ACHN (cell line): ENCODE measurements at places on chromosomes 1 and 21.

DNA sequence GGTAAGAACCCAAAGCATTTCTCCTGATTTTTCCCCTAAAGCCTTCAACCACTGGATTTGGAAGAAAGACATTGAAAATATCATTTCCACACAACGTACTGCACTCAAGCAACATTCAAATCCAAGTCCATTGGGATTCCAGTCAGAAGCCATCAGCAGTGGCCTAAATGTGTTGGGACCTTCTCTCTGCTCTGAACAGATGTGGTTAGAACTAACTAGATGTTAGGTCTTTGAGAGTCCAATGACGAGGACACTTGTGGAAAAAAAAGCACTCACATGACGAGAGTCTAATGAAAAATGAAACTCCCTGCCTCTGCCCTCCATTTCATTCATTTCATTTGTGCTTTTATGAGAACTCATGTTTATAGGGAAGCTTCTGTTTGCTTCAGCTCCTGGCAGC lies 382.3 kb downstream of the SIPA1L2 start:
- no peak for DNase-seq

DNA sequence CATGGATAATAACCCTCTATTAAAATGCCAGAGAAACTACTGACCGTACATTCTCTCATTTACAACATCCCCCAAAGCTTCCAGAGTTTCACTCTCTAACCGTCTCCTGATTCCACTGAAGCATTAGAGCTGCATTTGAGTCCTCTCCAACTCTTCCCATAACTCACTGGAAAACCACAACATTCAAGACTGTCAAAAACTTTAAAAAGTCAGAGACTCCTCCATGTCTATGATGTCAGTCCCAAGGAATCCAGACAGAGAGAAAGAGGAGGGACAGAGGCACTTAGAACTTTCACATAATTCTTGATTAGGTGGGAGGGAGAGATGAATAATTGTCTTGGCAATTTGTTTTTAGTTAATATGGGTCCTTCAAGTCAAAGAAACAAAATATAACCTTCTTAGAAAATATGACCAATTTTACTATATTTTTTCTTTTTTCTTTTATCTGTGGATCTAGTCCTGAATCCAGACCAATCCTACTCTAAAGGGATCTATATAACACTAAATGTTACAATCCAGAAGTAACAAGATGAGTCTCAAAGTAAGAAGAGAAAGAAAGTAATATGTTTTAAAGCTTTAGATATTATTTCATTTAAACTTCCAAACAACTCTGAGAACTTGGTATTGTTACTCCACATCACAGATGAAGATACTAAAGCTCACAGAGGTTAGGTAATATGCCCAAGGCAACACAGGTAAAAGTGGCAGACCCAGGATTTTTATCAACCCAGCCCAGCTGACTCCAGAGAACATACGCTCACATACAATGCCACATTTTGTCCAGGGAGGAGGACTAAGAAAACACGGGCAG lies 23.8 kb downstream of the OTUD7B start:
- DNase-seq, result peak; percentile 83

DNA sequence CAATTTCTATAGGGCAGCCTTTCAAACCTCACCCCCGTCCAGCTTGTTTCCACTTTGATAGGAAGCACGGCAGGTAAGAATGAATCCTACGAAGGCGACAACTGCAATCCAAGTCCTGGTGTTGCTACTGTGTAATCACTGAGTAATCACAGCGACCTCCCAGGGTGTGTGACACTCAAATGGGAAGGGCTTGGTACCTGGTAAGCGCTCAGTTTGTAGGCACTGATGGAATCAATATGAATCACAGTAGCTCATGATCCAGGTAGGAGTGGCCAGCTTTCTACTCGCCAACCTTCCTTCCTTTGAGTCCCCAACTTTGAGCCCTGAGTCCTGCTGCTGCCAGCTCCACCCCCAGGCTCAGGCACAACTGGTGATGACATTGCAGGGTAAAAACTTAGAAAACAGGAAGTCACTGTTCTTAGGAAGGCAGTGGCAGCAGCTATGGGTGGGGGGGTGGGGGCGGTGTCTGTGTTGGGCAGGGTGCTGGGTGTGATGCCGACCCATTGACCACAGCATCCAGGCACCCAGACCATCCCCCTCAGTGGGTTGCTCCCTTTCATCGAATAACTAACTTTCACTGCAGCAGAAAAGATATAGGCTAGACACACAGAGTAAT lies 70.7 kb downstream of the CD247 start:
- DNase-seq, result no peak

DNA sequence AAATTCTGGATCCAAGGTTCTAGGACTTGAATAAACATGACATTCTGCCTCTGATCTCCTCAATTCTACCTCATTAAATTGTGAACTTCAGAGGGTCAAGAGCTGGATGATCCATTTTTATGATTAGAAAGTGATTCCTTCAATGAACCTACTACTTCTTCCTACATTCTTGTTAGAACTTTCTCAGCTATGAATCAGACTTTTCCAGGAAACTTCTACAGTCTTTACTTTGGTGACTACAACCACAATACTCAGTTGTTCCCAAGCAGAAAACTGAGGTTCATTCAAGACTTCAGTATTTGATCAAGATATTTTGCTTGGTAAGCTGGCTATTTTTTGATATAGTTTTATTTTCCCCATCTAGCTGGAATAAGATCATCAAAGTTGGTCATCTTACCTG lies 51.4 kb downstream of the CDC7 start:
- no peak for DNase-seq

DNA sequence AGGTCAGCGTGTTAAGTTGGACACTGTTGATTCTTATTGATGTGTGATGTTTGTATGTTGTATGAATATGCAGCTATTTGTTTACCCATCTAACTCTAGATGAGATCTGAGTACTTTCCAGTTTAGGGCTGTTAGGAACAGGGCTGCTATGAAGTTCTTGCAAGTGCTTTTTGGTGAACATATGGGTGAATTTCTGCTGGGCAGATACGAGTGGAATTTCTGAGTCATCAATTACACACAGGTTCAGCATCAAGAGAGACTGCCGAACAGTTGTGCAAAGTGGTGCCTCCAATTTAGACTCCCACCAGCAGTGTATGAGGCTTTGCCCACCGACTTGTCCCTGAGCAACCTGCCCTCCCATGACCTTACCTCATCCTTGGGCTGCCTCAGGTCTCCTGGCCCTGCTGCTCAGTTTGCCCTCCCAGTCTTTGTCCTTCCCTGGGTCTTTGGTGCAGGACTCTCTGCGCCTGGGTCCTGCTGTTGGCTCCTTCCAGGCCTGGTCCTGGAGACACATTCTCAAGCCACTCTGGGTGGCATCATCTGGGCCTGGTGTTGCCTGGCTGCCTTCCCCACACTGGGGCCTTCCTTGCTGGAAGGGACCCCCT lies 343.6 kb downstream of the PTPRU start:
- peak; percentile 48 for DNase-seq

GRCh38 chr1:93080179-93080823 lies 1.2 kb downstream of the MTF2 start:
- peak; percentile 79 for DNase-seq

GRCh38 chr1:27643600-27644368 lies 8.8 kb upstream of the FGR start:
- DNase-seq, result peak; percentile 64

DNA sequence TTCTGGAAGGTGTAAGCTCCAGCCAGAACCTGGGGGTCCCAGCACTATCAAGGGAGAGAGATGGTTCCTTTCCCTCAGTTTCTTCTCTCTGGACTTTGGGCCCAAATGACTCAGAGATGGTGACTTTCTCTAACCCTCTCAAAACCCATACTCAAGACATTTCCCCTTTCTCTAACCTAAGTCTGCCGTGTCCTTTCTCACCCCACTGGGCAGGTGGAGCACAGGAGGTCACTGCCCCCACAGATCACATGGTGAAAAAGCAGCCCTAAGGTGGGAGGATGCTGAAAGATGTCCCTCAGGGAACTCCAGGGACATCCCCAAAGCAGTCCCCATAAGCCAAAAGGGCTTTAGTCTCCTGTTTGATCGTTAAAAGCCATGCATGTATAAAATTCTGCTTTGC lies 173.7 kb downstream of the HIVEP3 start:
- no peak for DNase-seq

DNA sequence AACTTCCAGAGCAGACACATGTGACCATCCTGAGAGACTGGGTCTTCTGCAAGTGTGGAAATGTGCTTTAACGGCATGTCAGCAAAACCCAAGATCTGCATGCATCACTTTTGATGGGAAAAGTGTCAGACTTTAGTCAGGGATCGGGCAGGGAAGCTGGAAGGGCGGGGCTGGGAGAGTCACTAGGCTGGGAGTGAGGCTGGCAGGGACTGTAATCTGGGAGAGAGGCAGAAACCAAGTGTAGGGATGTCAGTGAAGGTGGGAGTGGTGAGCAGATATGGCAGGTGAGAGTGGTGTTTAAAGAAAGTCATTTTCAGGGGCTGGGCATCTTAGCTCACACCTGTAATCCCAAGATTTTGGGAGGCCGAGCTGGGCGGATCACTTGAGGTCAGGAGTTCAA lies 11.3 kb downstream of the CDA start:
- no peak for DNase-seq

DNA sequence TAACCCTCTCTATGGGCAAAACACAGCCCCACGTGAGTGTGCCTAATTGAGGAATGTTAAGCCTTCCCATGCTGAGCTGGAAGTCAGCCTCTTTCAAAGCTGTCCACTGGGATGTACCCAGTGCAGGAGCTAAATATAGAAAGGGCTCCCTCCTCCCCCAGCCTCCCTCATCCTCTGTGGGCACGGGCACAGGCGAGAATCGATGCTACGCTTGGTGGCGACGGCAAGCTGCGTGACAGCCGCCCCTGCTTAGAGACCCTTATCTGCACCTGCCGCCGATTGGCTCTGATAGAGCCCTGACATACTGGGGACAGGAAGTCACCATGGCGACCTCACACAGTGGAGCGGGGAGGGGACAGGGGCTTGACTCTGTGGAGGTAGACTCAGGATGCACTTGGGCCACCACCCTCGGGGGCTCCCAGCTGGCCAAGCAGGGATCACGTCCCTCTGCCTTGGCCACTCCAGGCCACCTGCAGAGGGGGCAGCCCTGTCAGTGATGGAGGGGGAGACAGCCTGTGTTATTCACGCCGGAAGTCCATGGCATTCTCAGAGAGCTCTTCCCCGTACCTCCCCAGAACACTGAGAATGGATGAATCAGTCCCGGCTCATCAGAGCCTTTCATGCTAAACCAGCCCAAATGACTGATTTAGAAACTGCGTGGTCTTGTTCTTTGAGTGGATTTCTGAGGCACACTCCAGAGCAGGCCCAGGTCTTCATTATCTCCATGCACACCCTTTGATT lies 84.8 kb downstream of the KCND3 start:
- DNase-seq, result no peak

GRCh38 chr1:30183895-30184294 lies 539.5 kb downstream of the MATN1 start:
- no peak for DNase-seq

DNA sequence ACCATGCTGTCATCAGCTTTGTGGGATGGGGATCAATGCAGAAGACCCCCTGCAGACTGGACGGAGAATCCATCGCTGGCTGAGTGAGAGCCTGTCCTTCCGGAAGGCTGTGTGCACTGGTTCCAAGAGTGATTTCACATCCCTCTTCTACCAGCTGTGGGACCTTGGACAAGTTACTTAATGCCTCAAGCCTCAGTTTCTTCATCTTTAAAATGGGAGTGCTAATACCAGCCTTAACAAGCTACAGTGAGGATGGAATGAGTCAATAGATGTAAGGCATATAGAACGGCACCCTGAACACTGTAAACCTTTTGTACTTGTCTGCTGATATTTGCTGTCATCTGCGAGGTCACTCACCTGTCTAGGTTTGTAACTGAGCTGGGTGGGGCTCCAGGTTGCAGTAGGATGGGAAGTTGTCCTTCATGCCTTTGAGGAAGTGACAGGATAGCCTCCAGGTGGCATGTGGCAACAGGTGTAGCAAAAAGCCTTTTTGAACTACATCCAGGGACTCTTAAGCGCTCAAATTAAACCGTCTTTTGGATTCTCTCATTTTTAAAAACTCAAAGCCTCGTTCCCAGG lies 27.5 kb downstream of the TMEM51 start:
- no peak for DNase-seq

- DNase-seq, result no peak
Measured at GRCh38 chr1:209240351-209240750, 343.2 kb upstream of the CAMK1G start.

DNA sequence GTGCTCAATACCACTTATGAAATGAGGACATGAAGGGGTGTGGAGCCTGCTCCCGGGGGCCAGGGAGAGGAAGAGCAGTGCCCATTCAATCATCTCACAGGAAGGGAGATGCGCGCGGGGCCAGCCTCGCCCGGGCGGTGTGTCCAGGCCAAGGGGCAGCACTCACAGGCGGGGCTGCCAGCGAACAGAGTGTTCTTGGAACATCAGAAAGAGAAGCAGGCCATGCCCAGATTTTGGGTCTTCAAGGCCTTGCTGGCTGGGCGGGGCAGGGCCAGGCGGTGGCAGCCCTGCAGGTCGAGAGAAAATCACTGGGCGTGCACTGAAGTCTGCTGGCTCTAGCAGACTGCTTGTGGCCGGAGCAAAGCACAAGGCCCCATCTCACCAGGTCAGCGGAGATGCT lies 168.6 kb downstream of the PRDM16 start:
- no peak for DNase-seq

DNA sequence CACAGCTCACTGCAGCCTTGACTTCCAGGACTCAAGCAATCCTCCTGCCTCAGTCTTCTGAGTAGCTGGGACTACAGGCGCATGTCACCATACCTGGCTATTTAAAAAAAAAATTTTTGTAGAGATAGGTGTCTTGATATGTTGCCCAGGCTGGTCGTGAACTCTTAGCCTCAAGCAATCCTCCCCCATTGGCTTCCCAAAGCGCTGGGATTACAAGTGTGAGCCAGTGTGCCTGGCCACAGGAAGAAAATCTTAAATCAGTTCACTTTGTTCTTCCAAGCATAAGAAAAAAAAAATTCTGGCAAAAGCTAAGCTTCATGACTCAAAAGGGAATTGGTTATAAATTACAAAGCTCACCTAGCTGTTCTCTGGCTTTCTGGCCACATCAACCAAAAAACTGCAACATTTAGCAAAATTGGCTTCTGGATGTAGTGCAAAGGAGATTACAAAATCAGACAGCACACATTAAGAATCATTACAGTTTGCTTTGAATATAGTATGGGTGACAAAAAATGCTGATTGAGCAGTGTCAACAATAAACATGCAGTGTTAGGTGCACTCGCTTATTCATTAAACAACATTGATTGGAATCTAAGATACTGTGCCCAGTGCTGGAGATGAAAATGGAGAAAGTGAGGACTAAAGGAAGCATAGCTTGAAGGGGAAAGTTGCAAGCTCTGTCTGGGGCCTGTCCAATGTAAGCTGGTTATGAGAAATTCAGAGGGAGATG lies 76.7 kb downstream of the KCTD3 start:
- DNase-seq, result no peak

DNA sequence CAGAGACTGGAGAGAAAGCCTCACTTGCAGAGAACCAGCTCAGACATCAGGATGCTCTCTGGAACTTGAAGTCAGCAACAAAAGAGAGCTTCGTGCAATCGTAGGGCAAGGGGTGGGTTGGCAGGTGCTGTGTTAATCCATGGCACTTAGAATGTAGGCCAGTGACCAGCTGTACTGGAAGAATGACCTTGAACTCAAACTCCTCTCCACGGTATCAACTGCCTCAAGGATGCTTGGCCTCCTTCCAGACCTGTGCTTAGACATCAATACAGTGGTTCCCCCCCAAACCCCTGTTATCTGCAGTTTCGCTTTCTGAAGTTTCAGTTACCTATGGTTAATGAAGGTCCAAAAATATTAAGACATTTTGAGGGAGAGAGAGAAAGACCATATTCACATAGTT lies 6.5 kb downstream of the KANK4 start:
- no peak for DNase-seq

GRCh38 chr1:230350208-230350921 lies 75.8 kb downstream of the PGBD5 start:
- DNase-seq, result no peak

GRCh38 chr1:156458181-156458503 lies 42.4 kb downstream of the MEF2D start:
- DNase-seq, result peak; percentile 19

GRCh38 chr21:45854690-45855247 lies 126.8 kb upstream of the COL6A1 start:
- DNase-seq, result no peak
